ENCODE measurements at places on chromosomes 4 and X.
A peak's percentile ranks its signal among the peaks of the same experiment; 100 is the strongest.

GRCh38 chr4:5276475-5277075, 225.3 kb downstream of the STK32B start:
- no peak for DNase-seq

DNA sequence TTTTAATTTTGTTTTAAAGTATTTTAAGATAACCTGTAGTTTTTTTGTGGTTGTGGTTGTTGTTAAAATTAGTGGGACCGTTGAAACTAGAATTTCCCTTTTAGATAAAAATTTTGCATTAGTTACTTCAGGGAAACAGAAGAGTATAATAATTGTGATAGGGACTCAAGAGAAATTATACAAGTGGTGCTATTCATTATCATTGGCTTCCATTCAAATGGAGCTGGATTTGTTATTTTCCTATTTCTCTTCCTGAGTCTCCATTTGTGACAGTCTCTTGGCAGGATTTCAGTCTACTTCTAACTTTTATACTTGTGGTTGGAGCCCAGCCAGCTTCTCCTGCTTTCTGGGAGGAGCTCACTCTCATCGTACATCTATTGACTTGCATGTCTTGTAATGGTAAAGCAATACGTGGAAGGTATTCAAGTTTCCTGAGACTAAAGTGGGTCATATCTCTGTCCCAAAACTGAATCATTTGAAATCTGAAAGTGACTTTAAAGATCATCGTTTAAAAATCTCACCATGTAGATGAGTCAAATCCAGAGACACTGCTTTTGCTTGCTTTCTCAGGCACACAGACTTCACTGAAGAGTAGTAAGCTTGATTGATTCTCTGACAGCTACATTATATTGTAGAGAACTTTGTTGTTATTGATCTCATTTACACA, 155.8 kb downstream of the RPA4 start:
- peak; percentile 1 for DNase-seq

- DNase-seq: no peak
Measured at GRCh38 chr4:74175379-74175778, 17.5 kb downstream of the MTHFD2L start.

GRCh38 chrX:12947545-12948235, 27.2 kb upstream of the TMSB4X start:
- no peak for DNase-seq

DNA sequence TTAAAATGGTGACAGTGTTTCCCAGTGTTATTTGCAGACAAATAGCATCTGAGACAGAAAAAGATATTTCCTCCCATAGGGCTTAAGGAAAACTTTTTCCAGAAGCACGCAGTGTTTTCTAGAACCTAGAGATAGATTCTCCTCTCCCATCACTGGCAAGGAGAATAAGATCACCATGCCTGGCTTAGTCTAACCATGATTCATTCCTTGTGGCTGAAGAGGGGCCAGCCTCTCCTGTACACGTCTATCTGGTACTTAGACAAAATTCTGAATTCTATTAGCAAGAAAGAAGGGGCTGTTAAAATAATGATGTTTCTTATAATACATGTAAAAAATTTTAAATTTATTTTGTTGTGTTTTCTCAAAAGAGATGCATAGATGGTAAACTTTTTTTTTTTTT, 296.1 kb upstream of the LDB2 start:
- no peak for DNase-seq

- DNase-seq: no peak
Measured at GRCh38 chr4:17492058-17492741, 19.7 kb downstream of the QDPR start.

GRCh38 chr4:40621592-40622512, 7.8 kb downstream of the RBM47 start:
- DNase-seq: no peak

DNA sequence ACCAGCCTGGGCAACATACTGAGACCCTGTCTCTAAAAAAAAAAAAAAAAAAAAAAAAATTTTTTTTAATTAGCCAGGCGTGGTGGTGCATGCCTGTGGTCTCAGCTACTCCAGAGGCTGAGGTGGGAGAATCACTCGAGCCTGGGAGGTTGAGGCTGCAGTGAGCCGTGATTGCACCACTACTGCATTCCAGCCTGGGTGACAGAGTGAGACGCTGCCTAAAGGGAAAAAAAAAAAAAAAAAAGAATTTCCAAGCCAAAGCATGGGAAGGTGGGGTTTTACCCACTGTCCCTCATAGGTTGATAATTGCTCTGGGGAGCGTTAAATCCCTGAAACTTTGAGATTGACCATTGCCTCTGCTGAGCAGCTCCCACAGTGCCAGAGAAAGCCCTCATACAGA, 427.5 kb downstream of the BCOR start:
- no peak for DNase-seq

GRCh38 chr4:8200302-8200975, 1.3 kb downstream of the SH3TC1 start:
- DNase-seq: no peak

DNA sequence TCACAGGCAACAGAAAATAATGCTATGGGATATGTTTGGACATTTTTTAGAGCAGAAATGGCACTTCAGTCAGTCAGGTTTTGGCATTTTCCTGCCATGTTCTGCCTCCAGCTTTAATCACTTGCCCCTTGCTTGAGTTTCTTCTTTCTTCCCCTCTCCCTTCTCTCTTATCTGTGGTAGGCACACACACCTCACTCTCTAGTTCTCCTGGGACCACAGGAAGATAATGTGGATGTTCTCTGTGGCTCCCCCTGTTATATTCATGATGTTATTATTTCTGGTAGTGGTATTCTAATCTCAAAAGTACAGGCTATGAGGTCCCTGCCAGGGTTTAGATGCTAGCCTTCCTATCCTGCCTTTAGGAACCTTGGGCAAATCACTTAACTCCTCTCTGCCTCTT, 5.2 kb downstream of the HADH start:
- DNase-seq: no peak

DNA sequence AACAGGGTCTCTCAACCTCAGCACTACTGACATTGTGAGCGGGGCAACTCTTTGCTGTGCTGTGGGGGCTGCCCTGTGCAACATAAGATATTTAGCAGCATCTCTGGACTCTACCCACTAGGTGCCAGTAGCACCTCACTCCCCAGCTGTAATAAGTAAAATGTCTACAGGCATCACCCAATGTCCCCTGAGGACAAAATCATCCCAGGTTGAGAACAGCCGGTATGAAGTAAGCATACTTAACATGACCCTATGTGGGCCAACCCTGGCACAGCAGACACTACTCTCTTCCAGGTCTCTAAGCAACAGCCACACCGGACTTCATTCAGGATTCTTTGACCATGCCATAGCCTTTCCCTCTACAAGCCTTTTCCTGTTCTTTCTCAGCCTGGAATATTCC, 10.5 kb upstream of the MGST2 start:
- DNase-seq: no peak

GRCh38 chrX:68880846-68881552, 52.2 kb downstream of the EFNB1 start:
- DNase-seq: no peak

- no peak for DNase-seq
Measured at GRCh38 chrX:10828640-10829039, 208.3 kb upstream of the MID1 start.

GRCh38 chr4:140769209-140769608, 13.0 kb upstream of the TBC1D9 start:
- DNase-seq: no peak

- no peak for DNase-seq
Measured at GRCh38 chrX:140804292-140804691, 94.7 kb downstream of the LINC00632 start.

- DNase-seq: no peak
Measured at GRCh38 chrX:19684311-19684710, 169.0 kb upstream of the MAP3K15 start.
